ENCODE measurements at places on chromosomes 6 and 20.

GRCh38 chr20:25199473-25200260, 4.2 kb downstream of the ENTPD6 start:
- no peak for DNase-seq

GRCh38 chr6:32175711-32176475, at the start of gene AGPAT1:
Gene AGPAT1, minus strand, starts transcription at chr6:32176084. Its CDS starts 4,588 bp downstream, at chr6:32171496.
- DNase-seq: no peak

- DNase-seq: no peak
Observed at GRCh38 chr6:111487661-111488060, 4.6 kb upstream of the REV3L start.

- DNase-seq: no peak
Observed at GRCh38 chr6:25297039-25297441, 17.9 kb downstream of the CARMIL1 start.

GRCh38 chr6:45772886-45773495, 242.7 kb downstream of the CLIC5 start:
- no peak for DNase-seq

GRCh38 chr6:3755637-3756545, 4.4 kb upstream of the PXDC1 start:
- no peak for DNase-seq

GRCh38 chr20:47773371-47773786, 11.9 kb downstream of the SULF2 start:
- DNase-seq: no peak

DNA sequence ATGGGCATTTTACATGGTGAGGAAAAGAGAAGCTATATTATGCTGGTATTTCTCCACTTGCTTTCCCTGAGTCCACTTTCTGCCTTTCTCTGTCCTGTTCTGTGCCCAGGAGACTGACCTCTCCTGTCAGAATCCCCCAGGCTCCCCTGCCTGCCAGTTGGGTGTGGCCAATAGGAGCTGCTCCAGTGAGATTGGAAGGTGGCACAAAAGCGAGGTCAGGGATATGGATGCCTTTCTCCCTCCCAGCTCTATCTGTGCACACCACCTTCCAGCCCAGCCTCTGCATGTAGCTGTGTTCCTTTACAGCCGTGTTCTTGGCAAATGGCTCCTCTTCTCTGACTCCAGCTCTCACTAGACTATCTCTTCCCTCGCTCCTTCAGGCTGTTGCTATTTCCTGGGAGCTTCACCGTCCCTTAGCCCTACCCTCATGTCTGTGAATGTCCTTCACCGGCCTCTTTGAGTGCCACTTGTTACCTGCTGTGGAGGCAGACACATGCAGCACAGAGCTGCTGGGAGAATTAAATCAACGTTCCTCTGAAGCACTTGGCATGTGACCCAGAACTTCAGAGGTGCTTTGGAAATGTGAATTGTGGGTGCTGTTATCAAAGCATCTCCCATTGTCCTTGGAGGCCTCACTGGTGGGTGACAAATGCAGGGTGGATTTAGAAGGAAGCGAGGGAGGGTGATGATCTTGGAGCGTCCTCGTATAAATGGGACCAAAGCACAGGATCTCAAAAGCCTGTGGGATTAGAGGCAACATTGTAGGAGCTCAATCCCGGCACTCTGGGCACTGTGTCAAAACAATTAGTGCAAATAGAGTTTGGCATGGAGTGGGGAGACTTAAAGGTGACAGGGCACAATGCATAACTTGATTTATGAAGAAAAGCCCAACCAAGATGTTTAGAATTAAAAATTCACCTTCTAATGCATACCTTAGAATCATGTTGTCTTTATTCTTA, 28.9 kb upstream of the RALGAPA2 start:
- DNase-seq: no peak

- DNase-seq: no peak
Observed at GRCh38 chr20:31549513-31549880, 35.3 kb downstream of the HM13 start.

DNA sequence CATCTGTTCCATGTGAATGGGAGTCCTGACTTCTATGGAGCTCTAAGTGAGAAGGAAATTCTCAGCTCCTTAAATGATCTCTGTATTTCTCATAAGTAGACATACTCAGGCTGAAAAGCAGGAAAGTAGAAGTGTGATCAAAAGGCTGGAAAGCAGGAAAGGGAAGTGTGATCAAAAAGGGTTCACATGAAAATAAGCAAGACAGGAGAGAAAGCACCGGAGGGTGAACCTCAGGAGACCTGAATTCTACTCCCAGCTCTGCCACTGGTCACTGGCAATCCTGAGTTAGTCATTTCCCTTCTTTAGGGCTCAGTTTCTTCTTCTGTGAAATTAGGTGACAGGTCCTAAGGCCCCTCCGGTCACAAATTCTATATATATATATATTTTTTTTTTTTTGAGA, 55.5 kb upstream of the TRERF1 start:
- DNase-seq: no peak

- no peak for DNase-seq
Observed at GRCh38 chr20:11401988-11402387, 515.7 kb upstream of the BTBD3 start.

- DNase-seq: peak; percentile 28
Observed at GRCh38 chr6:116969211-116969863, 92.3 kb downstream of the RFX6 start.

DNA sequence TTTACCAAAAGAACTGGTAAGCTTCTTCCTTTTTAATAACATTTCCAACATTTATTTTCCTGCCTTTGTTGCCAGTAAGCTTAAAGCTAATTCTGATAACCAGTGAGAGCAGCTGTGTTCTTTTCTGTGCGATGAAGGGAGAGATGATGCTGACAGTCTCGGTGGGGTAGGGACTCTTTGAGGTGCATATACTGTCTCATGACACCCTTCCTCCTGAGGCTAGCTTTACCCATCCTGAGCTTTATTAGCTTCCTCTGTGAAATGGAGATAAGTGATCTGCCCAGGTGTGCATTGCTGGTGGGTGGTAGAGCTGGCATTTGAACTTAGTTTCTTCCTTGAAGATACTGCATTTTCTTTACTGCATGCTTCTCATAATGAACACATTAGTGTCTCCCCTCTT, 92.5 kb downstream of the LRRC1 start:
- no peak for DNase-seq

DNA sequence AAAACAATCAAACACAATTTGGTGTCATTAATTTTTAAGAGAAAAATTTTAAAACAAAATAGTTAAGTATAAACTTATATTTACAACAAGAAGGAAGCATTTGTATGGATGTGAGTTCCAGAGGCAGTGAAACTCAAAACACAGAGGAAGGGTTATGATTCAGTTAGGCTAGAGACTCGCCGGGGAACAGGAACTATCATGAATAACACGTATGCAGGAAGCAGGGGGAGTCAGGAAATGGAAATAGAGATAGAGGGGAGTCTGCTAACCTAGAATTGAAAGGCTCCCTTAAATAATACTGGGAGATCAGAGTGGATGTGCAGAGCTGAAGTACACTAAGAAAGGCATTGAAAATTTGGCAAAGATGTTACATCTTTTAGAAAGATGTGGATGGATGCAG, 14.2 kb upstream of the HLA-DRB1 start:
- DNase-seq: no peak

- DNase-seq: no peak
Observed at GRCh38 chr20:53902968-53903651, 167.3 kb downstream of the BCAS1 start.

DNA sequence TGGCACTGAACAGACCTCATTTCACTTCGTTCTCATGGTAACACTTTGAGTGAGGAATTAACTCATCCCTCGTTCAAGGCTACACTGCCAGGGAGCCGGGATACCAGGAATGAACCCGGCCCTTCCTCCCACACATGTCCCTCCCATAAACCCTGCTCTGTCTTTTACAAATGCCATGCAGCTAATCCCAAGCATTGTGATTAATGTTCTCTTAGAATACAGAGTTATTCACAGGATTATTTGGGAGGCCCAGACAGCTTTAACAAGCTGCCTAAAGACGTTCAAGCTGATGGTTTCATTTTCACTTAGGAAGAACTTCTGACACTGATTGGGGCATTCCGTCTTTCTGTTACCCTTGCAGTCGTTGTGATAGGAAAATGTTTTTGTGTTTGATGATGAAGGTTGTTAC, 42.5 kb upstream of the CD83 start:
- no peak for DNase-seq

DNA sequence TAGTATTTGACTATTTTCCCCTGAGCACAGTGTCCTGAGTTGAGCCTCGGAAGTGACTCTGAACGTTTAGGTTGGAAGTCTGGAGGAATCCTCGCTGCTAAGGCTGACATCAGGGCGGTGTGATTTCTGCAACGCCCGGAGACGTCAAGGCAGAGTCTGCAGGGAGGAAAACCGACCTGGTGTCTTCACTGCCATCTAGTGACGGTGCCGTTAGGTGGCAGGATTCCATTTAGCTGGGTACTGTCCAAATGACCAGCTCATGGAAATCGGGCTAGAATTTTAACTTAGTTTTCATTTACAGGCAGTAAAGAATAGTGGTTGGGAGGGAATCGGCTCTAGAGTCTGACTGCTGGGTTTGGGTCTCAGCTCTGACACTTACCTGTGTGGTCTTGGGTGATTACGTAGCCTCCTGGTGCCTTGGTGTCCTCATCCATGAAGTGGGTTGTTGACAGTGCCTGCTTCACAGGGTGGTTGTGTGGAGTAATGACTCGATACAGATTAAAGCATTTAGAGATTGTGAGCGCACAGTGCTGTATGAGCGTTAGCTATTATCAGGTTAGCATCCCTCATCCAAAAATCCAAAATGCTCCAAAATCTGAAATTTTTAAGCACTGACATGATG, 35.0 kb downstream of the FOXF2 start:
- DNase-seq: no peak

DNA sequence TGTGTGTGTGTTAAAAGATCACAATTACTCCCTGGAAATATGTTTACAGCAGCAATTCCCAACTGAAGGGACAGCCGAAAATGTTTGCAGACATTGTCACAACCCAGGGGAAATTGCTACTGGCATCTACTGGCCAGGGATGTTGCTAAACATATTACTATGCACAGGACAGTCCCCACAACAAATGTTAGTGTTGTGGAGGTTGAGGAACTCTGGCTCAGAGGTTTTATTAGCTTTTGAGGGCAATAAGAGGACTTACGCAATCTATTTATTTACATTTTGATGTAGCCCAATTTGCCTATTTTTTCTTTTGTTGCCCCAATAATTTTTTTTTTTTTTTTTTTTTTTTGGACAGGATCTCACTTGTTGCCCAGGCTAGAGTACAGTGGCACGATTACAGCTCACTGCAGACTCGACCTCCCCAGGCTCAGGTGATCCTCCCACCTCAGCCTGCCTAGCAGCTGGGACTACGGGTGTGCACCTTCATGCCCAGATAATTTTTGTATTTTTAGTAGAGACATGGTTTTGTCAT, 154.1 kb downstream of the RPS12 start:
- DNase-seq: no peak

DNA sequence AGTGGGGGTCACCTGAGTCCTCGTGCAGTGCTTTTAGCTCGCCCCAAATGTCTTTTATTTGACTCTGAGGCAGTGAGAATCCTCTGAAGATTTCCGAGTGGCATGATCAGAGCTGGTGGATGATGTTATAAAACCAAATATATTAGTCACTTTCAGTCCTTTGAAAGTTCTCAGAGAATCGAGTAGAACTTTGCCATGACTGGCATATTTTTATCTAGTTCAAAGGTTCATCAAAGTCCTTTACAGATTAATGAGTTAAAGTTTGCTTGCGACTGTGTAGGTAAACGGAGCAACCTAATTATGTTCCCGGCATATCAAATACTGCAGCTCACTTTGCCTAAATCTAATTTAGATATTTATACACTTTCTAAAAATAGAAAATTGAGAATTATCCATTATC, 498.5 kb upstream of the NOX3 start:
- DNase-seq: no peak

DNA sequence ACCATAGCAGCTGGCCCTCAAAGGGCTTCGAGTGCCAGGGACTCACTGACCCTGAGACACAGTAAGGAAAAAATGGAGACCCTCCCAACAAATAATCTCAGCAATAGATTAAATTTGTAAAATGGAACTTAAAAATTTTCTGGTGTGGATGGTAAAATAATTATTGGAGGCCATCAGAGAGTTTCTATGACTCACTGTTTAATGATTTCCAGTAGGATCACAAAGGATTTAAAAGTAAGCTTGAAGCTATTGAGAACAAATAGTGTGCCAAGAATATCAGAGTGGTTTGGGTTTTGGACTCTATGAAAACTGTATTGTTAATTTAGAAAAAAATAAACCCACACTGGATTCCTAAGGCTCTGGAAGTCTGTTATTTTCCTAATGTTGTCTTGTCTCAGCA, 115.2 kb upstream of the AKIRIN2 start:
- DNase-seq: no peak

GRCh38 chr6:13220266-13220665, 108.1 kb downstream of the TBC1D7 start:
- DNase-seq: no peak

- DNase-seq: no peak
Observed at GRCh38 chr6:160378218-160378617, 30.0 kb downstream of the SLC22A3 start.

GRCh38 chr6:9062596-9062995, 627.3 kb upstream of the SLC35B3 start:
- no peak for DNase-seq

- DNase-seq: no peak
Observed at GRCh38 chr20:3239026-3239866, at the start of gene SLC4A11. Gene SLC4A11, minus strand, starts transcription at chr20:3239190. Its CDS starts 53 bp downstream, at chr20:3239137.

DNA sequence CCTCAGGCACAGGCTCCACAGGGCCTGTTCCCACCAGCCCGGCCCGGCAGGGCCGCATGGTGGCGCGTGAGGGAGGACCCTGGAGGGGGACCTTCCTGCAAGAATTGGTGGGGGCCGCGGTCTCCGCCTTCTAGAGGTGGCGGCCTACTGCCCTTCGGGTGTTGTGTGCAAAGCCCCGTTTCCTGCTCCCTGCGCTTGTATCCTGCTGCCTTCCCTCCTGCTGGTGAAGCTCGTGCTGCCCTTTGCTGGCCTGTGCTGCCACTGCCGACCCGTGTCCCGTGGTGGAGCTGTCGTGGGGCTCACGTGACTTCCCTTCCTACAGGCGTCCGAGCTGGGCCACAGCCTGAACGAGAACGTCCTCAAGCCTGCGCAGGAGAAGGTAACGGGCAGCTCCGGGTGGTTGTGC, 8.4 kb upstream of the COL20A1 start:
- DNase-seq: no peak

- DNase-seq: no peak
Observed at GRCh38 chr6:142871910-142872331, 73.1 kb downstream of the HIVEP2 start.

DNA sequence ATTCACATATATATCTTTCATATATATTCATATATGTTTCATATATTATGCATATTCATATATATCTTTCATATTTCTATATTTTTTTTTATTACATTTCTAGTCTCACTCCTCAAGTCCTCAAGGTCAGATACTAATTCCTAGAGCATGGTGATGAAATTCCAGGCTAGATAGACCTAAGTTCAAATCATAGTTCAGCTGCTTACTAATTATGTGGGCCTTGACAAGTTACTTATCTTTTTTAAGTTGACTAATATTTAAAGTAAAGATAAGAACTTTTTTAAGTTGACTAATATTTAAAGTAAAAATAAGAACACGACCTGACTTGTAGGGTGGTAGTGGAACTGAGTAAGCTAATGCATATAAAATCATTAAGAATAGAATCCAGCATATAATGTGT, 495.6 kb upstream of the MAN1A1 start:
- DNase-seq: no peak

All from SK-N-MC (cell line).